ENCODE measurements at places on chromosomes 3 and 15. TPM values are rescaled to one million over a fixed set of nuclear protein-coding genes. Genes with fewer than 3 reads are reported as not detected.

- DNase-seq = peak; percentile 46
These were observed 43.0 kb downstream of the FLNB start for GRCh38 chr3:58051196-58051595.

DNA sequence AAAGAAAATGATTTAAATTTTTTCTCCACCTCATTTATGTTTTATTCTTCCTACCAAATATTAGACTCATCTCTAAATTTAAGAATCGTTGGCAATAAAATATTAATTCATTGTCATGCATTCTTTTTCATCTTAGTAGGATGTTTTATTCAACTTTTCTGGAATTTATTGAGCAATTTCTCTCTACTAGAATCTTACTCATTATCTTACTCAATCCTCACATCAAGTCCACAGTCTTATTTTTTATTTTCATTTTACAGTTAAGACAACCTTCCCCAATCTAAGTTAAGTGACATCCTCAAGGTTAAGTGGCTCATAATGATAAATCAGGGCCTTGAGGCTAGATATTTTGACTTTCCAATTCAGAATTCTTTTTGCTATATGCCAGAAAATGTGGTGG is 15.9 kb upstream of the ALDH1A2 start:
- DNase-seq = no peak

GRCh38 chr15:81751256-81751655 is 294.6 kb downstream of the MEX3B start:
- DNase-seq = no peak

- no peak for DNase-seq
These were observed 11.7 kb upstream of the ZNF280D start for GRCh38 chr15:56744701-56745683.

DNA sequence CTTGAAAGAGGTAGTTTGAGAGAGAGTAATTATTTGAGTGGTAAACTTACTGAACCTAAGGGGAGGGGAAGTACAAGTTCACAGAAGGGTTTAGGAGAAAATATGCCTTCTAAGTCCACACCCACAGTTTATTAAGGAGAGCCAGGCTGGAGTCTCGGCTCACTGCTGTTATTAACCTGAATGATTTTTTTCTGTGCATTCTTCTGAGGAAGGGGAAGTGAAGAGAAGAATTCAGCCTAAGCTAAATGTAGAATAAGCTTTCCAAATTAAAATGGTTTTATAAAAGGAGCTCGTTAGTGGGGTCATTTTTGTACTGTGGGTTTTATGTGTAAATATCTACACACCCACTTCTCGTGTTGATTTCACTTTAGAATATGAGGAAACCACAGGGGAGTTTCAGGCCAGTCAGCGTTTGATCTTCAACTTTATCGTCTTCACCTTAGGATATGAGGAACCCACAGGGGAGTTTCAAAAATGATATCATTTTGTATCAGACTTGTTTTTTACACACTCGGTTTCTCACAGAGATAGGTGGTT is 1.5 kb downstream of the WHAMM start:
- no peak for DNase-seq

- DNase-seq = no peak
These were observed 42.1 kb upstream of the NSMCE3 start for GRCh38 chr15:29311696-29312095.

DNA sequence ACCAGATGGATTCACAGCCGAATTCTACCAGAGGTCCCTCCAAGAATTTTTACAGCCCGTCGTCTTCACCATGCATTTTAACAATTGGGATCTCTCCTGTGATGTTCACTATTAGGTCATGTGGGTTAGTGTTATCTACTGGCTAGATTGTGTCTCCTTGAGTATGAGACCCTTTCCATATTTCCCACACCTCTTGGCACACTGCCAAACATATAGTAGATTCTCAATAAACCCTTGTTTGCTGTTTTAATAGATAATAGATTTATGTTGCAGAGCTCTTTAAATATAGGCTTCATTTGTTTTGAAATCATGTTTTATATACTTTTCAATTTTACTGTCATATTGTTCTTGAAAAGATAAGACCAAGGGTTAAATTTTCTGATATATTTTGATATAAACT is 34.9 kb upstream of the ADGRG7 start:
- no peak for DNase-seq

- no peak for DNase-seq
These were observed 4.7 kb upstream of the ITGA11 start for GRCh38 chr15:68436680-68437079.

ANKRD34C gene
- not detected for total RNA-seq

PPIB gene
- total RNA-seq = 454 TPM

Measured in Caki2 (cell line).